ENCODE measurements at places on chromosomes 2 and 18.

- no peak for DNase-seq
Measured at GRCh38 chr2:136219963-136220362, 102.0 kb upstream of the CXCR4 start.

DNA sequence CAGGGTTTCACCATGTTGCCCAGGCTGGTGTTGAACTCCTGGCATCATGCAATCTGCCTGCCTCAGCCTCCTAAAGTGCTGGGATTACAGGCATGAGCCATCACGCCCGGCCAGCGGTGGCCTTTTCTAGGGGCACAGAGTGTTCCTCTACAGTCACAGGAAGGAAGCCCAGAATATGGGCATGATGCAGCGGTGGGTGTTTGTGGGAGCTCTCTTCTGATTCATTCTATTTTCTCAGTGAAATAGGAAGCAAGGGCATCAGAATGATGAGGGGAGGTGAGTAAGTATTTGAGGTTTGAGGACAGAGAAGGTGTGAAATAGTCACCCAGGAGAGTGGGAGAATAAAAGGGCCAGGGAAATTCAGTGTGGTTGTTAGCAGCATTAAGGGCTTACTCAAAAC is 70.3 kb upstream of the PSME4 start:
- no peak for DNase-seq

GRCh38 chr2:69061525-69061924 is 48.5 kb downstream of the ANTXR1 start:
- DNase-seq: no peak

- DNase-seq: no peak
Measured at GRCh38 chr2:34848691-34849090, 1249.6 kb upstream of the FAM98A start.
